Aorta (tissue), 5 donors: ENCODE measurements at places on chromosomes 16 and 17. TPM values are rescaled to one million over a fixed set of nuclear protein-coding genes. Genes with fewer than 3 reads are reported as not detected.

Gene CACNG1
- not detected for total RNA-seq

Gene CLDN9
- not detected for total RNA-seq

Gene STUB1
- total RNA-seq, result 84.3 TPM

Gene SPNS3
- 1.2 TPM for total RNA-seq

Gene NPIPB2
- total RNA-seq, result 13.0 TPM

Gene MED9
- total RNA-seq, result 7.7 TPM

Gene SRCIN1
- total RNA-seq, result 0.99 TPM

Gene TBC1D16
- 42.5 TPM for total RNA-seq

DNA sequence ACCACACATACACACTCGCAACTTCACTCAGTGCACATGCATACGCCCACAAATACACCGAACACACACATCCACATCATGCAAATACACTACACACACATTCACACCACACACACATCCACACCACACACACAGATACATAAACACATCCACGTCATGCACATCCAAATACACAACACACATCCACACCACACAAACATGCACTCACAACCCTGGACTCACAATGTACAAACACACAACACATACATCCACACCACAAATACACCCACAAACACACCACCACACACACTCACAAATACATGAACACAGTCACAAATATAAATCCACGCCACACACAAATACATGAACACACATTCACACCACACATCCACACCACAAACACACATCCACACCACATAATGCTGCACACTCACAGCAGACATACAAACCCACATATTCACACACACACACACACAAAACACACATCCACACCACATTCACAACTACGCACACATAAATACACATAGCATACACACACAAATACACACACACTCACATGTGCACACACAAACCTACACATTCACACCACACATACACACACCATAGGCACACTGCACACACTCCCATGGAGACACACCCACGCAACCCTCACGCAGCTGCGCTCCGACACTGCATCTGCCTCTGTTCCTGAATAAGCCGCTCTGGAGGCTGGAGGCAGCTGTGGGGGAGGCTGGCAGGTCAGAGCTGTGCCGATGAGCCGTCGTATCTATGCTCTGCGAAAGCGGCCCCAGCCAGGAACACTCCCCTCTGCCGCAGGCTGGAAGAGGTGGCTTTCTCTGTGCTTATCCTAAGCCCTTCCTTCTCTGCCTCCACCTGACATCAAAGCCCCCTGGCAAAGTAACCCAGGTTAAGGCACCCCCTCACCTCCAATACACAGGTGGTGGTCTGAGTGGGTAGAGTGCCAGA is 141.8 kb downstream of the GRIN2A start:
- H3K36me3 ChIP-seq, result no peaks in the 10 kb centered on the region
- H3K4me1 ChIP-seq, result no peaks in the 10 kb centered on the region
- no peaks in the 10 kb centered on the region for H3K27me3 ChIP-seq
- no peak overlapping the region for H3K4me3 ChIP-seq

GRCh38 chr17:60157487-60158040 is 7.8 kb downstream of the CA4 start:
- no peak overlapping the region for H3K27ac ChIP-seq
- no peaks in the 10 kb centered on the region for H3K4me1 ChIP-seq
- no peak overlapping the region for H3K4me3 ChIP-seq
- peak; percentile 31 for DNase-seq

GRCh38 chr16:77409311-77409710 is 25.5 kb downstream of the ADAMTS18 start:
- H3K4me3 ChIP-seq, result no peak overlapping the region
- no peaks in the 10 kb centered on the region for H3K36me3 ChIP-seq
- no peak overlapping the region for H3K27ac ChIP-seq
- no peaks in the 10 kb centered on the region for H3K27me3 ChIP-seq

DNA sequence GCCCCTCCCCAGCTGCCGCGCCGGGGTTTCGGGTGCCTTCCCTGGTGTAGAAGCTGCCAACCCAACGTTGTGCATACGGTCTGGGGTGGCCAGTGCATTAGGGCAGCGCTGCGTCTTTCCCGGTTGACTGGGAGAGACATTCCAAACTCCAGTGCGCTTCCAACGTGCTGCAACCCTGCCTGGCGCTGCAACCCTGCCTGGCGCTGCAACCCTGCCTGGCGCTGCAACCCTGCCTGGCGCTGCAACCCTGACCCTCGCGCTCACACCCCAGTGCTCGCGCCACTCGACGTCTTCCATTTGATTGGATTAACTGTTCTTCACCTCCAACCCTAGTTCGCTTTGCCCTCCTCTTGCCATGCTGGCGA is 488 bp upstream of the HAP1 start:
- H3K4me1 ChIP-seq, result no peaks in the 10 kb centered on the region
- no peaks in the 10 kb centered on the region for H3K27me3 ChIP-seq
- no peak overlapping the region for H3K4me3 ChIP-seq
- DNase-seq, result no peak
- H3K27ac ChIP-seq, result no peak overlapping the region
- H3K36me3 ChIP-seq, result no peaks in the 10 kb centered on the region

- no peak overlapping the region for H3K4me3 ChIP-seq
- no peak overlapping the region for H3K27ac ChIP-seq
- no peaks in the 10 kb centered on the region for H3K27me3 ChIP-seq
- H3K36me3 ChIP-seq, result no peaks in the 10 kb centered on the region
- DNase-seq, result peak; percentile 71
Observed at GRCh38 chr16:46859719-46860152, 24.4 kb upstream of the GPT2 start.

DNA sequence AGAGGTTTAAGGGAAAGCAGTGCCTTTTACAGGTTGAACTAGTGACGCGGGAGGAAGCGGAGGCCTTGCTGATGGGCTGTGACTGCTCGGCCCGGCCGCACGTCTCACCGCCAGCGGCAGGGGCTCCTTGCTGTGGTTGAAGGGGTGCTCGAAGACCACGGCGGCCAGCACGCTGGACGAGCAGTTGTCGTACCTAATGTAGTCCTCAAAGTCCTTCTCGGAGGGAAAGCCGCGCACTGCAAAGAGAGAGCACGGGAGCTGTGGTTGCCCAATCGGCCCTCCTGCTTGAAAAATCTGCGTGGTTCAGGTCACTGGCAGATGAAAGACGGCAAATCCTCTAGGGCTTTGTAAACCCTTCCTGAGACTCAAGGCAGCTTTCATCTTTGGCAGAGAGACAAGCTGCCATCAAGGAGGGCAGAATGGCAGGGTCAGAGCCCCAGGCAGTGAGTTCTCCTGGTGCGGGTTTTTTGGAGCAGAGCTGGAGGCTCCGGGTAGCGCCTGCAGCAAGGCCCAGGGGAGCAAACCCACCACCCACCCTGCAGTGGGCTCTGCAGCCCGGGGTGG is 16.1 kb downstream of the ABCA3 start:
- no peaks in the 10 kb centered on the region for H3K27me3 ChIP-seq
- no peak overlapping the region for H3K27ac ChIP-seq
- peaks cover 6% of the 10 kb centered on the region for H3K36me3 ChIP-seq
- no peaks in the 10 kb centered on the region for H3K4me1 ChIP-seq
- H3K4me3 ChIP-seq, result no peak overlapping the region

DNA sequence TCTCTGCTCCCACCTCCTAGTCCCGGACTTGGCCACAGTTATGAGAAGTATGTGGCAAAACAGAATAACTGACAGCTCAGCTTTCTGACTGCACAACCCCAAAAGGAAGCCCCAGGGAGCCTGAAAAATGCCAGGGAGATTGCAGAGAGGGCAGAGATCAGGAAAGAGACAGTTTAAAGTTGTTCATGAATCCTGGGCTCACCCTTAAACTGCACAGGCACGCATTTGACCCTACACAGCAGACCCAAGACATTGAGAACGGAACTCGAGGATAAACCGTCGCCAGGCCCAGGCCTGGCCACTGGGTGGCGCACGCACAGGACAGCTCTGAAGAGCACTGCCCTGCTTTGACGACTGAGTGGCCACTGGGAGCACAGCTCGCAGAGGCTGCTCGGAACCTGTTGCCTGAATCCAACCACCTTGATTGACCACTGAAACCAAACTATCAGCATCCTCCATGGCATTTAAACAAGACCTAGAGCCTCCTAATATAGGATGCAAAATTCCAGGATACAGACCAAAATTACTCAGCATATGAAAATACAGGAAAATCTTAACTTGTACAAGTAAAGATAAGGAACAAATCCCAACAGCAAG is 114.0 kb downstream of the C16orf95 start:
- H3K36me3 ChIP-seq, result no peaks in the 10 kb centered on the region
- peaks cover 4% of the 10 kb centered on the region for H3K4me1 ChIP-seq

DNA sequence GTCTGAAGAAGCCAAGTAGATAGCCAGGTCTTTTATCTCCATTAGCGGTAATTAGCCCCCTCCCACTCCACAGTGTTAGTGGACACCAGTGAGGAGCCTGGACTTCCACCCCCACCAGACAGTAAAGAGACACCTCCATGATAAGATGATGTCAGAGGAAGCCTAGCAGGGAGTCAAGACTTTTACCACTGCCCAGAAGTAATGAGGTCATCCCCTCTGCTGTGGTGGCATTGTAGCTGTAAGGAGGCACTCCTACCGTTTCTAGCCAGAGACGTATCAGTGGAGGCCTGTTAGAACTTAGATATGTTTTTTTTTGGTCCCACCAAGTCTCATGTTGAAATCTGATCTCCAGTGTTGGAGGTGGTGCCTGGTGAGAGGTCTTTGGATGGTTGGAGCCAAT is 38.1 kb downstream of the PIK3R5 start:
- peaks cover 3% of the 10 kb centered on the region for H3K27me3 ChIP-seq
- H3K27ac ChIP-seq, result no peak overlapping the region
- DNase-seq, result no peak
- no peaks in the 10 kb centered on the region for H3K4me1 ChIP-seq
- H3K4me3 ChIP-seq, result no peak overlapping the region

DNA sequence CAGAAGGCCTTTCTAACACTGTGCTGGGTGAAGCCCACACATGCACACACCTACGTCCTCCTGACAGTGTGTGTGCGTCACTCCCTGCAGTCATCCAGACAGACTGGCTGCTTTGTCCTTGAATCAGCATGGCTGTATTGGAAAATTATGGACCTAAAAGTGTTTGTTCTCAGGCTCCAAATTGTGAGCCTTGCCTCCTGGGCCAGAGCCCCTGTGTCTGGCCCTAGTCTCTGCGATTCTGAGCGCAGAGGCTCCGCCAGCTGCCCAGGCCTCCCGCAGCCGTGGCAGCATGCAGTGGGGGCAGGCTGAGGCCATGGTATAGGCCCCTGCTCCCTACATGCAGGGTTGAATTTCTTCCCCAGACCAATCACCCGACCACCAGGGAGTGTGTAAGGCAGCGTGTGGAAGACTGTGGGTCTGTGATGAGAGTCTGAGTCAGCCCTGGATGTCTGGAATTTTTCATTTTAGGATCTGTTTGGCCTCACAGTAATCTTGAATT is 166.9 kb downstream of the LGALS9B start:
- H3K4me1 ChIP-seq, result no peaks in the 10 kb centered on the region
- DNase-seq, result no peak
- peak overlapping the region; percentile 8 for H3K27ac ChIP-seq

- no peaks in the 10 kb centered on the region for H3K4me1 ChIP-seq
- no peak overlapping the region for H3K4me3 ChIP-seq
- no peaks in the 10 kb centered on the region for H3K36me3 ChIP-seq
Observed at GRCh38 chr16:67749436-67750078, 30.4 kb upstream of the GFOD2 start.

GRCh38 chr16:55189682-55190636 is 134.0 kb upstream of the IRX6 start:
- no peaks in the 10 kb centered on the region for H3K27me3 ChIP-seq
- no peak overlapping the region for H3K27ac ChIP-seq
- no peaks in the 10 kb centered on the region for H3K4me1 ChIP-seq
- DNase-seq, result no peak
- no peak overlapping the region for H3K4me3 ChIP-seq
